ENCODE measurements at places on chromosomes 5 and 9.

GRCh38 chr5:167061695-167062094 lies 1229.8 kb upstream of the WWC1 start:
- H3K4me1 ChIP-seq, result no peaks in the 10 kb centered on the region
- H3K27ac ChIP-seq, result no peak overlapping the region
- H3K4me3 ChIP-seq, result no peak overlapping the region
- H3K27me3 ChIP-seq, result no peaks in the 10 kb centered on the region
- no peak for DNase-seq

DNA sequence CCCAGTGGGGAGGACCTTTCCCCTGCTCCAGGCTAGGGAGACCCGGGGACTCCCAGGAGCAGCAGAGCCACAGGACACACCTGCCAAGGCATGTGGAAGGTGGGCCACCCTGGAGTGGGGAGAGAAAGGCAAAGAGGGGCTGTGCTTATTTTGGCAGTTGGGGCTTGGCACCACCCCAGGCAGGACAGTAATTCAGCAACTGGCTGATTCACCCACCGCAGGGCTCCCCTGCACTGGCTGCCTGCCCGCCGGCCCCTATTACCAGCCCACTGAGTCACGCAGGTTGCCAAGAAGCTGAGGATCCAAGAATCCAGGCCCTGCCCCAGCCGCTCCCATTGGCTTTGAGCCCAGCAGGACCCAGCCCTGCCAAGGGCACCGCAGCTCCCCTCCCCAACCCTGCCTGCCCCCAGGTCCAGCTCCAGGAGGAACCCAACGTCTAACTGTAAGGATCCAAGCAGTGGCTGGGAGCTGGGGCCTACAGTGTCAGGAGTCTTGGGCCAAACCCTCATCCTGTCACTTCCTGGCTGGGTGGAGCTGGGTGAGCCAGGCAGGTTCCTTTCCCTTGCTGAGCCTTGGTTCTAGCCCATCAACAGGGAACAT lies 14.2 kb upstream of the RALGDS start:
- H3K27me3 ChIP-seq, result no peaks in the 10 kb centered on the region
- no peaks in the 10 kb centered on the region for H3K36me3 ChIP-seq
- peak; percentile 86 for DNase-seq

- H3K4me1 ChIP-seq, result peaks cover 15% of the 10 kb centered on the region
- H3K4me3 ChIP-seq, result no peak overlapping the region
- no peaks in the 10 kb centered on the region for H3K27me3 ChIP-seq
These were observed 33.6 kb downstream of the HTR4 start for GRCh38 chr5:148620696-148621095.

- no peak overlapping the region for H3K4me3 ChIP-seq
- no peak for DNase-seq
- H3K4me1 ChIP-seq, result no peaks in the 10 kb centered on the region
- H3K27ac ChIP-seq, result no peak overlapping the region
- no peaks in the 10 kb centered on the region for H3K36me3 ChIP-seq
These were observed 63.1 kb downstream of the SLC12A2 start for GRCh38 chr5:128146671-128147070.

- DNase-seq, result no peak
- H3K27ac ChIP-seq, result no peak overlapping the region
- H3K36me3 ChIP-seq, result no peaks in the 10 kb centered on the region
- H3K4me3 ChIP-seq, result no peak overlapping the region
- no peaks in the 10 kb centered on the region for H3K4me1 ChIP-seq
These were observed 43.0 kb downstream of the SEMA5A start for GRCh38 chr5:9502864-9503263.

GRCh38 chr5:45521067-45521466 lies 175.1 kb downstream of the HCN1 start:
- H3K4me1 ChIP-seq, result no peaks in the 10 kb centered on the region
- H3K4me3 ChIP-seq, result no peak overlapping the region
- no peak for DNase-seq
- no peak overlapping the region for H3K27ac ChIP-seq
- no peaks in the 10 kb centered on the region for H3K36me3 ChIP-seq

GRCh38 chr9:33858423-33858822 lies 41.5 kb downstream of the UBE2R2 start:
- H3K27me3 ChIP-seq, result no peaks in the 10 kb centered on the region
- H3K36me3 ChIP-seq, result no peaks in the 10 kb centered on the region
- H3K27ac ChIP-seq, result no peak overlapping the region
- peaks cover 4% of the 10 kb centered on the region for H3K4me1 ChIP-seq
- no peak overlapping the region for H3K4me3 ChIP-seq
- DNase-seq, result no peak

- no peaks in the 10 kb centered on the region for H3K4me1 ChIP-seq
- DNase-seq, result no peak
- no peaks in the 10 kb centered on the region for H3K36me3 ChIP-seq
- H3K27ac ChIP-seq, result no peak overlapping the region
These were observed 324.3 kb upstream of the SEMA6A start for GRCh38 chr5:116898917-116899316.
